ENCODE measurements at places on chromosomes 2 and 18.

DNA sequence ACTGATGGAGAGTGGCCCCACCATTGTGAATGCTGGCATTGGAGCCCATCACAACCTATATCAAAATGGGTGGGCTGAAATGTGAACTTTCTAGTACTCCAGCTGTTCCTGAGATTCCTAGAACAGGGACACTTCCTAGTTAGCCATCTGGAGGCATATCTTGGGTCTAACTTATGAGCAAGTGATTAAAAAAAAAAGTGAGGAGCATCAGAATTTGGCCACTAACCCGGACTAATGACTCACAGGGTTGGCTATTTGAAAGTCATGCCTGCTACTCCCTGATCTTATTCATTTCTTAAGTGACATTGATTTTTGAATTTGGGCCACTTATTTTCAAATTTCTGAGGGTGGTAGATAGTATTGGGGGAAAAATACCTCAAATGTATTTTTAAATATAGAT lies 216.6 kb downstream of the HRH4 start:
- no peak for DNase-seq

- DNase-seq = no peak
Observed at GRCh38 chr2:235094457-235094856, 142.6 kb downstream of the SH3BP4 start.

- DNase-seq = no peak
Observed at GRCh38 chr2:120148669-120149068, 74.5 kb downstream of the TMEM185B start.

DNA sequence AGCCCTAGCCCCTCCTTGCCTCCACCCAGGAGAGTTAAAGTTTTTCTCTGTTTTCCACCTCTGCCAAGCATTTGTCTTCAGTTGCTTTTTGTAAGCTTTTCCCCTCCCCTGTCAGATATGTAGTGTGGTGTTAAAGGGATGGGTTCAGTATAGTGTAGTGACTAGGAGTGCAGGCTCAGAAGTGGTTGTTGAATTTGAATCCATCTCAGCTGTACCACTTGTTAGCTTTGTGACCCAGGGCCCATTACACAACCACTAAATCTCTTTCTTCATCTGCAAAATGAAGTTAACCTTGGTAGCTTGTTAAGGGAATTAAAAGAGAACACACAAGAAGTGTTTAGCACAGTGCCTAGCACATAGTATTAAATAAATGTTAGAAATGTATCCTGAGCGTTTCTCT lies 56.9 kb downstream of the MAP3K20 start:
- no peak for DNase-seq

GRCh38 chr18:70366670-70367069 lies 77.8 kb downstream of the SOCS6 start:
- DNase-seq = no peak

DNA sequence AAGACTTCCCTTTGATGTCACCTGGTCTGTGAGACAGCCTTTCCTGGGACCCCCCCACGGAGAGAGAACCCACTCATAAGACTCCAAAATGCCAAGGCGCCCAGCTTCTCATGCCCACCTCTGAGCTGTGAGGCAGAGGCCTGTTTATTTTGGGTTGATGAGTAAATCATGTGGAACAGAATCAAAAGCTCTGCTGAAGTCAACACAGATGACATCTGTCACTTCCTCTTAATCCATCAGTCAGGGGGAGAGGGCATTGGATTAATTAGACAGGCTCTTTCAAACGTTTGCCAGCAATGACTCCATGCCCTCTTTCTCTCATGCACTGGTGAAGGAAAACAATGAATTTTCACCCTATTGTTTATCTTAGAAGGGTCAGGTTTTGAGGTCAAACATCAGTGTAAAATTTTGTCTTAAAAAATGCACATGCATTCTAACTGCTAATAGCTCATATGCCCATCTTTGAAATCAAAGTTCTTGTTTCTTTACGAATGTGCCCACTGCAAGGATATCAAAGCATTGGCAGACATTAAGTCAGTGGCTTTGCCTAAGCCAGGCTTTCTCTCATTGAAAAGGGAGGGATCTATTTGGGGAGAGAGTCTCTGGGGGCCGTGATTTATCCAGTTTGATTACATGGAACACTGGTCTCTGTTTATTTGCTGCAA lies 184.1 kb downstream of the ACKR3 start:
- no peak for DNase-seq

GRCh38 chr2:23637011-23637778 lies 252.2 kb downstream of the KLHL29 start:
- DNase-seq = no peak

DNA sequence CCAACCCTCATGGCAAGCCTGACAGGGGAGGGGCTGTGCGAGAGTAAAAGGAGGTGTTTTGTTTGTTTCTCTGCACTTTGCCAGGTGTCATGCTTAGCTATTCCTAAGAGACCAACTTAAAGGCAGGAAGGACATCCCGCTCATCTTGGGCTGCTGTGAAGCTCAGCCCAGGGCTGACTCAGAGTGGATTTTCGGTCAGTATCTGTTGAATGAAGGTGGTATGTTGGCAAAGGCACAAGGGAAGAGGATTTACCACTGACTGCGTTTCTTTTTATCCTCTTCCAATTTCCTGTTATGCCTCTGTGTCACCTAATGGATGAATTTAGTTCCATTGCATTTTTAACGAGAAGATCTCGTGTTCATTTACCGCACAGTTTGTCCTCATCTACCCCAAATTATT lies 18.9 kb downstream of the TRPM8 start:
- DNase-seq = no peak

DNA sequence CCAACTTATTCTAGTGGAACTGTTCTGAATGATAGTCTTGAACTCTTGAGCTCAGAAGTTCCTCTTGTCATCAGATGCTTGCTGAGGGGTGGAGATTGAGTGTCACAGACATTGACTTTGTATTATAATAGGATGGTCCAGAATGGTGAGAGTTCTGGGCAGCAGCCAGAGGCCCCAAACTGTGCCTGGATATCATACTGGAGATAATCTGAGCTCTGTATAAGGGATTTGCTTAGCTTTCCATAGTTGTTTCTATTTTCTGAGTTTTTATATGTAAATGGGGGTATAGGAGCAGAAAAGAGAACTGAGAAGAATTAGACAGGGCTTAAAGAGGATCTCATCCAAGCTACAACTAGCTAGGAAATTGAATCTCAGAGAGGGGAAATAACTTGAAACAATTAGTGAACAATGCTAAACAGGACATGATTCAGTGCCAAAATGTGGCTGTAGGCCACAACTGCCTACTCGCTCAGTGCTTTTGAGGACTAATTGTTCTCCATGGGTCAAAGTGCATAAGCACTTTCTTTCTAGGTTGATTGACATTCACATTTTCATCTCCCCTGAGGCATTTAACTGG lies 10.1 kb upstream of the LCLAT1 start:
- DNase-seq = no peak

Data from stimulated activated CD8-positive, alpha-beta memory T cell treated with anti-CD3 and anti-CD28 coated beads, Interleukin-7, amount 100 ng/mL, for 1 hour (primary cell).